ENCODE measurements at places on chromosomes 2 and 18. TPM values are rescaled to one million over a fixed set of nuclear protein-coding genes. Genes with fewer than 3 reads are reported as not detected.

THADA gene
- 13.7 TPM for polyA plus RNA-seq

ZNF892 gene
- 0.53 TPM for polyA plus RNA-seq

ADGRF3 gene
- 0.38 TPM for polyA plus RNA-seq

CPO gene
- not detected for polyA plus RNA-seq

EVA1A gene
- not detected for polyA plus RNA-seq

FN1 gene
- 0.90 TPM for polyA plus RNA-seq

TEKT4 gene
- not detected for polyA plus RNA-seq

CXCR1 gene
- polyA plus RNA-seq = 0.35 TPM

CNDP1 gene
- not detected for polyA plus RNA-seq

POTEC gene
- not detected for polyA plus RNA-seq

LIMS3 gene
- polyA plus RNA-seq = 0.85 TPM

QPCT gene
- 1.8 TPM for polyA plus RNA-seq

LAMA1 gene
- polyA plus RNA-seq = not detected

PAIP2B gene
- polyA plus RNA-seq = 3.1 TPM

EPHA4 gene
- 29.3 TPM for polyA plus RNA-seq

UGT1A8 gene
- not detected for polyA plus RNA-seq

DTNA gene
- polyA plus RNA-seq = not detected

B4GALT6 gene
- polyA plus RNA-seq = not detected

TEX44 gene
- polyA plus RNA-seq = not detected

PPM1B gene
- polyA plus RNA-seq = 40.7 TPM

COLEC11 gene
- not detected for polyA plus RNA-seq

SELENOI gene
- 2.6 TPM for polyA plus RNA-seq

TTC39C gene
- polyA plus RNA-seq = 21.9 TPM

SPIRE1 gene
- polyA plus RNA-seq = 0.05 TPM

HAAO gene
- polyA plus RNA-seq = 5.7 TPM

PIEZO2 gene
- not detected for polyA plus RNA-seq

STARD6 gene
- not detected for polyA plus RNA-seq

ACVR1C gene
- 0.23 TPM for polyA plus RNA-seq

OTOS gene
- not detected for polyA plus RNA-seq

MAP3K19 gene
- not detected for polyA plus RNA-seq

SPATA3 gene
- polyA plus RNA-seq = not detected

SF3B6 gene
- 171 TPM for polyA plus RNA-seq

PLGLB1 gene
- 1.5 TPM for polyA plus RNA-seq
